Activated T-cell treated with anti-CD3 and anti-CD28 coated beads for 24 hours (primary cell): ENCODE measurements at places on chromosomes 1 and 21.

GRCh38 chr1:241579434-241579833 is 47.3 kb downstream of the KMO start:
- DNase-seq = no peak

- DNase-seq = no peak
Observed at GRCh38 chr1:47380699-47381098, 35.4 kb upstream of the FOXE3 start.

GRCh38 chr21:17708522-17709265 is 96.0 kb upstream of the BTG3 start:
- DNase-seq = no peak

DNA sequence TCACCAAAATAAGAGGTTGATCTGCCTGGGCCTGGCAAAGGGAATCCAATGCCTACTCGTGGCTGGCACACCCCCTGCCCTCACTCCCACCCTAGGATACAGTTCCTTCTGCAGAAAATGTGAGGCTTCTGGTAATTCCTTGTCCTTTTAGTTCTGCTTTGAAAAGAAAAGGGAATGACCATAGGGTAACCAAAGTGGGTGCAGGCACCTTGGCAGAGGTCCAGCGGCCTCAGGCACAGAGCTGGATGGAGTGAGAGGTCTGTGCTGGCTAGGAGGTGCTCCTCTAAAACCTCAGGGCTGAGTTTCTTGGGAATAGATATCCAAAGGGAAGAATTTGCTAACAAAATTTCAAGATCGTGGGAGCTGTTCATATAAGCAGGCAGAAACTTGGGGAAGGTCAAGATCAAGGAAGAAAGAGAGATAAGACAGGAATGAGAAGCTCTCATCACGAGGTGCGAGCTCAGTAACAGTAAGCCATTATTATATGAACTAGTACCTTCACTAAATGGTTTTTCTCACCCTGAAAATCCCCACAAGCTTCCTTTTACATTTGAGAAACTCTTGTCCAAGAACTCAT is 293.1 kb upstream of the LYPLAL1 start:
- DNase-seq = no peak

- DNase-seq = no peak
Observed at GRCh38 chr1:68969441-68969840, 472.6 kb upstream of the DEPDC1 start.

DNA sequence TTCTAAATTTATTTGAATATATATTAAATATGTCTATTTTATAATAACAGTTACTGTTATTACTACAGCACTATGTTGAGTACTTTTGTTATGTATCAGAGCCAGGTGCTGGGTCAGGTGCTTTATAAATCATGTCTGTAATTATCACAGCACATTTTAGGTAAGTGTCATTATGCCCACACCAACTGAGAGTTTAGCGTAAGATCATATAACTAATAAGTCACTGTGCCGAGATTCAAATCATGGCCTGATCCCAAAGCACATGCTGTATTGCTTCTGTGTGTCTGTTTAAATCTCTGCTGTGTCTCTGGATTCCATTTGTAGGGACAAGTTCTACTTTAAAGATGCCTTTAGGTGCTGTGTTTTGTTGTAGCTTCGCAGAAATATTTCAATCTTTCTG is 1.9 kb downstream of the GPSM2 start:
- no peak for DNase-seq

DNA sequence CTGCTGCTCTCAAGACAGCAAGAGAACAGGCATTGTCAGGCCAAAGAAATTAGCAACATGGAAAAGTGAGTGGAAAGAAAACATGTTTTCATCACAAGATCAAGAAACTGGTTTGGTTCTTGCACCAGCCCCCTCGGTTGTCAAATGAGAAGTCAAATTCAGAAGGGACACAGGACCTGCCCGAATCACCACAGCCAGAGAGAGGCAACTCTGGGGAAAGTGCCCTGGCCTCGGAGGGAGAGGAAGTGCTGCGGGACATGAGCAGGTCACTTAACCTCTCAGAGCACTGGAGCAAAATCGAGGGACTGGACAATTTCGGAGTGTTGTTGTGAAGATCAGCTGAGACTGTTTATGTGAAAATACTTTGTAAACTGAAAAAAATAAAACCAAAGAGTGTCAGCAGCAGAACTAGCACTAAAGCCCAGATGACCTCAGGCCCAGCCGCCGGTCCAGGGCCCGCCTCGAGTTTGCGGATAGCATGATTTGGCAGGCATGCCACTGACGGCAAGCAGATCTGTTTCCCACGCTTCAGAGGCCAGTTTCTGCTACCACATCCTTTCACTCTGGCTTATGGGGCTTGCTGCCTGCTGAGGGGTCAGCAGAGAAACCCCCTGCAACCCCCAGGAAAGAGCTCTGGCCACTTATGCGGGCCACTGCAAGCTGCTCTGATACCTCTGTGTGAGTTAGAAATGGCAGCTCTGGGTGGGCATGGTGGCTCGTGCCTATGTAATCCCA is 32.1 kb downstream of the CD247 start:
- no peak for DNase-seq

DNA sequence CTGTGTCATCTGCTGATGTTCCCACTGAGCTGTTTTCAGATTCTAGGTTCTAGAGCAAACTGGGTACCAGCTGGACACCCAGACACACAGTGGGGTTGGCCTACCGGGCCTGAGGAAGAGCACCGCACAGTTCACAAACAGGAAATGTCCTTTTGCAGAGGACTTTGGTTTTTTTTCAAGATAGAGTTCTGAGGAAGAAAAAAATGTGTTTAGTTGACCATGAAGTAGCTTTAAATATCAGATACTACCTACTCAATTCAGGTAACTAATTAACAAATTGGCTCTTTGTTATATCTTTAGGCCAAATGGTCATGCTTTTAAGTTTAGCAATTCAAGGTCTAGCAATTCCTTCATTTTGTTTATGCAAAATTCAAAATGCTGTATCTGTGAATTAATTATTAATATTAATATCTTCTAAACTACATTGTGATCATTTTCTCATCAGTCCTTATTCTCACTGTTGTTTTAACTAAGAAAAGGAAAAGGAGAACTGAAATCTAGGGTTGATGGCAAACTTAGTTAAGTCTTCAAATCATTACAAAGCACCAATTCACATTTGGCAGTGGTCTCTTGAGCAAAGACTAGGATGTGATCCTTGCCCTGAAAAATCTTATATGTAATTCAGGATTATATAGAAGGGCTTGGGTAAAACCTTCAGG is 17.2 kb upstream of the NCF2 start:
- no peak for DNase-seq

GRCh38 chr21:45374826-45375455 is 30.0 kb upstream of the COL18A1 start:
- DNase-seq = no peak

DNA sequence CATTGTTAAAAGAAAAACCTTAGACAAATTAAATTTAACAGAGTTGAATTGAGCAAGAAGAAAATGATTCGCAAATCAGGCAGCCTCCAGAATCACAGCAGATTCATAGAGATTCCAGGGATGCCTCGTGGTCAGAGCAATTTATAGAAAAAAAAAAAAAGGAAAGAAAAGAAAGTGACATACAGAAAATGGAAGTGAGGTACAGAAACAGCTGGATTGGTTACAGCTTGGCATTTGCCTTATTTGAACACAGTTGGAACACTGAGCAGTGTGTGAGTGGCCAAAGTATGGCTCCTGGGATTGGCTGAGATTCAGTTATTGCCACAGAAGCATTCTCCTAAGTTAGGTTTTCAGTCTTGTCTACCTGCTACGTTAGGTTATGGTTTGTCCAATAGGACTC is 9.1 kb upstream of the C21orf91 start:
- no peak for DNase-seq

- no peak for DNase-seq
Observed at GRCh38 chr1:186255266-186255665, 119.8 kb downstream of the TPR start.

DNA sequence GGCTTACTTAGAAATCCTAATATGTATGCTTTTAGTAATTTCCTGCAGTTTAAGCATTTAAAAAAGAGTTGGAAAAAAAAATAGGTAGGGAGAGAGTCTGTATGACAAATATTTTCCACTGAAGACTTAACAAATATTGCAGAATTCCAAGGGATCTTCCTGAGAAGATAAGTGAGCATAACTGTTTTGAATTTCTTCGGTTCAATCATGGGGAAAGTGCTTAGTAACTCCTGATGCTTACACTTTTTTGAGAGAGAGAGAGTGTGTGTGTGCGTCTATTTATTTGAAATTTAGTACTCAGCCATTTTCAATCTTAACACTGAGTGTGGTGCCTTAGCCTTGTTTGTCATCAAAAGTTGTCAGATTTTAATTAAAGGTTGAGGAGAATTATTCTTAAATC is 18.5 kb downstream of the SON start:
- no peak for DNase-seq
